ENCODE measurements at places on chromosomes 5 and 9.

GRCh38 chr9:121906074-121906870, 186.8 kb downstream of the TTLL11 start:
- no peak for DNase-seq

GRCh38 chr5:173645890-173646574, 29.6 kb upstream of the BOD1 start:
- DNase-seq: no peak

GRCh38 chr9:37978983-37979382, 75.1 kb upstream of the SLC25A51 start:
- no peak for DNase-seq

DNA sequence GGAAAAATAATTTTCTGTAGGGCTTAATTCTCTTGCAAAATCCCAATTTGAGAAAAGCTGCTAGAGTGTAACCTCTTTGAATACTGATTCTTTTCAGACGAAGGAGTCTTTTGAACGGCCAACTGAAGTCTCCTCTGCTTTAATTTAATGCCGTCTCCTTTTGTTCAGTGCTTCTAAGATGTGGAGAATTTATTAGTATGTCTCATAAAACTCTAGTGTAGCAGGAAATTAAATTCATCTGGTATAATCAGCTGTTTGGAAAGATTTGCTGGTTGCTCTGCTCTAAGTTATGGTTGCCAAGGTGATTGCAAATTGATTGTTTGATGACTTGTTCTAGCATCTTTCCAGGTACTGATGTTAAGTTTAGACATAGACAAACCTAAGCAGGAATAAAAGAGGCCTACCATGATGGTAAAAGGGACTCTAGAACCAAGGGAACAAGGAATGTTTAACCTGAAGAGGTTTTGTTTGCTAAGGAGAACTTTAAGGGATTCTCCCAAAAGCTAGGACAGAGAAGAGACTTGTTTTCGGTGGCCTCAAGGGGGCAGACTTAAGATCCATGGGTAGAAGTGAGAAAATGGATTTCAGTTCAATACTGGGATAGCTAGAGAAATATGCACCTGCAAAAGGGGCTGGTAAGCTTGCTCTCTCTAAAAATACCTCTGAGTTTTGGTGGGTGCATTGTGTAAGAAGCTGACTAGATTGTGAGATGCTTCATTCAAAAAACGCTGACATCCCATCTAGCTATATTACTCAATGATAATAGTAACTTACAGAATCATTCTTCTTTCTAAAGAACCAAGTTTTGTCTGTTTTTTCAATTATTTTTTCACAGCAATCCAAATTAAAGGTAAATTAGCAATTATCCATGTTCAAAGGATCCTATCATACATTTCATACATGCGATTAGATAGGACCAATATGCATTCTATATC, 5.7 kb upstream of the ADRB2 start:
- DNase-seq: no peak

DNA sequence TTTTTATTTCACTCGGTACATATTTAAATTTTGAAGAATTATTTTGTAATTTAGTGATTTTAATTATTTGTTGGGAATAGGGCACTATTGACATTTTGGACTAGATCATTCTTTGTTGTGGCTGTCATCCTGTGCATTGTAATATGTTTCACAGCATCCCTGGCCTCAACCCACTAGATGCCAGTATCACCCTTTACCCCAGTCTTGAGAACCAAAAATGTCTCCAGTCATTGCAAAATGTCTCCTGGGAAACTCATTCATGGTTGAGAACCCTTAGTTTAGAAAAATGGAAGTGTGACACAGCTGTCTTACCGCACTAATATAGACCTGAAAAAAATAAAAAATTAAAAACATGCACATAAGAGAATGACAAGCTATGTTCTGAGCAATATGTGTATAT, 88.4 kb upstream of the CCDC152 start:
- DNase-seq: no peak

DNA sequence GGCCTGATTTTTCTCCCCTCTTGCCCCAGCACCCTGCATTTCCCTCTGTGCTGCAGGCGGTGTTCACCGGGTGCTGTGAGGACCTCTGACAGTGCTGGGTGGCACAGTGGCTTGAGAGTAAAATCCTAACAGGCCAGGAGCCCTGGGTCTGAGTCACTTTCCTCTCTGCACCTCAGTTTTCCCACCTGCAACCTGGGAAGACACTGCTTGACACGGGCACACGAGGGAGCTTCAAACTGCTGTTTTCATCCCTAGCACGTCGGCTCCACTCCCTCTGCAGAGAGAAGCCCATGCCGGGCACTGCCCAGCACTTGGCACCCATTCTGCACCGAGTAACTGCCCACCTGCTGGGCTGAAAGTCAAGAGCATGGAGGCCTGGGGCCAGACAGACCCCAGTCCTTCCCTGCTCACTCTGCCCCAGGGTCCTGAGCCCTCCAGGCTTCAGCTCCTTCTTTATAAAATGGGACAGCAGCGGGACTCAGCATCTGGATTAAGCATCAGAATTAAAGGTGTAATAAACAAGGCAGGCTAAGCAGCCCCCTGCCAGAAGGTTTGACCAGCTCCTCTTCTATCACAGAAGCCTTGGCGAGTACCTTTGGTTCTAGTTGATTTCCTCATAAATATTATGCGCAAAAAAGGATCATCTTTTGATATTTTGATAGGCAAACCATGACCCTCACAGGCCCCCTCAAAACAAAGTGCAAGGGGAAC, 5.2 kb downstream of the GFI1B start:
- DNase-seq: no peak

- no peak for DNase-seq
These were observed 6.2 kb upstream of the LIFR start for GRCh38 chr5:38562444-38563210.

DNA sequence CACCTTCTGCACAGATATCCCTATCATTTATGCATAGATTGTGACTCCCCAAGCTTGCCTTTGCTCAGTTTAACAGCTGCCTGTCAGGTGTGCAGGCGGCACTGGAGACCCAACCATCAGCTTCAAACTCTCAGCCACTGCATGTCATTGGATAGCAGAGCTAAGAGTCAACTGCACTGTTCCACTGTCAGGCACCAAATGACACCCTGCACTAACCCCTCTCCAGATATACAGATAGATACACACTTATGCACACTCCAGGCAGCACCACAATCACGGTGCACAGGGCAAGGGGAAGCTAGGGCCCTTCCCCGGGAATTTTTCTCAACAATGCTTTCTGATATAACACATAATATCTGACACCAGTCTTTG, 142.3 kb downstream of the BNC2 start:
- no peak for DNase-seq

DNA sequence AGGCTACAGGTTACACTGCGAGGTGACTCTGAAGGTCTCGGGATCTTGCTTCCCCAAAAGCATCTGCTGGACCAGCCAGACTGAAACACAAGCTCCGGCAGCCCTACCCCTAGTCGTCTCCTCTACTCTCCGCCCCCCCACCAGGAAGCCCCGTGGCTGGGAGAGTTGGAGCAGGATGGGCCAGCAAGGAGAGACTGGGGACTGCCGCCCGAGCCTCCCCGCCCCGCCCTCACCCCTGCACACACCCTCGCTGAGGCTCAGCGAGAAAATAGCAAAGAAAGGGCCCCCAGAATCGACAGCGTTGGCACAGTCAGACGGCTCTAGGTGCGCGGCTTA, 1.3 kb downstream of the TRIM7 start:
- DNase-seq: no peak

- no peak for DNase-seq
These were observed 2.8 kb downstream of the TENT4A start for GRCh38 chr5:6715758-6716628.

Measured in right renal cortex interstitium (tissue), 3 donors.